Esophagus squamous epithelium (tissue), 5 donors: ENCODE measurements at places on chromosomes 5 and 9.

- no peak for DNase-seq
Measured at GRCh38 chr5:78593465-78593864, 55.1 kb downstream of the LHFPL2 start.

DNA sequence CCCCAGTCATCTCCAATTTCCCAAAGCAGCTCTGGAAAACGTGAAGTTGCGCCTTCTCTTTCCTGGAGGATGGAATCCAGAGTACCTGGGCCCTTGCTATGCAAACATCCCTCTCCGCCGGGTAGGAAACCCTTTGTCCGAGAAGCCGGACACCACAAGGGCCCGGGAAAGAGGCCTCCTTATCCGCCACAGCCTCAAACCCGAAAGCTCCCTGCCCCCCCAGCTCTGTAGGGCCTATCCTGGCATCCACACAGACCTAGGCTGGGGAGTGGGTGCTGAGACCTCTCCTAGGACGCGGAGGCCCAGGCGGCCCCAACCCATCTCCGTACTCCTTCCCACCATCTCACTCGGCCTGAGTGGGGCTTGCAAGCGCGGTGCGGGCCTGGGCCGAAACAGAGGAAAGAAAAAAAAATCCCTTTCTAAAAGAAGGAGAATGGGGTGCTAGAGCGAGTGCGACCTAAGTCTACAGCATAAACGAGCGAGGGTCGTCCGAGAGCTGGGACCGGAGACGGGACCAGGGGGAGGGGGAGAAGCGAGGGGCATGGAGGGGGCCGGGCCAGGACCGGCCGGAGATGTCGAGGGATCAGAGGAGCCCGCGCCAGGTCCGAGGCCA lies 624 bp downstream of the FBXW11 start:
- DNase-seq: no peak

DNA sequence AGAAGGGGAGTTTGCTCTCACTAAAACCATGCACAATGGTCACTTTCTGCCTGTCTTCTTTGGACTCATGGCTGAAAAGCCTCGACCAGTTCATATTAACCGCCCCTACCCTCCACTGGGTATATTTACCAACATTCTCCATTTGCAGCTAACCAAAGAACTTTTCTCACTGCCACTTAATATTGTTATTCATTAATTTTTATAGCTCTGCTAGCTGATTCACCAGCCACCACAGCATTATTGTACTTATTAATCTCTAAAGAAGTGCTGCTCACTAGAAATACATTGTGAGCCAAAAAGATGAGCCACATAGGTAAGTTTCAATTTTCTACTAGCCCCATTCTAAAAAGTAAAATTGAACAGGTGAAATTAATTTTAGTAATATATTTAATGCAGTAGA lies 33.4 kb upstream of the SMIM32 start:
- DNase-seq: no peak

- no peak for DNase-seq
Measured at GRCh38 chr5:171538681-171539080, 119.2 kb downstream of the FGF18 start.

DNA sequence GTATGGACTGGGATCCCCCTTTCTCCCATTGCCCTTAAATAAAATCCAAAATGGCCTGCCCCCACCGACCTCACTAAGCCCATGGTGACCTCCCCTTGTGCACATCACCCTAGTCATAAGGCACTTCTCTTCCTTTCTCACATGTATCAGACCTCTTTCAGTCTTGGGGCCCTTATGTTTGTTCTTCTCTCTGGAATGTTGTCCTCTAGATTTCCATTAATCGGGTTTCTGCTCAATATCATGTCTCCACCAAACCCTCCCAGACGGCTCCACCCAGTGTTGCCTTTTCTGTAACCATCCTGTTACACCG lies 196.3 kb downstream of the ERCC6L2 start:
- DNase-seq: no peak

DNA sequence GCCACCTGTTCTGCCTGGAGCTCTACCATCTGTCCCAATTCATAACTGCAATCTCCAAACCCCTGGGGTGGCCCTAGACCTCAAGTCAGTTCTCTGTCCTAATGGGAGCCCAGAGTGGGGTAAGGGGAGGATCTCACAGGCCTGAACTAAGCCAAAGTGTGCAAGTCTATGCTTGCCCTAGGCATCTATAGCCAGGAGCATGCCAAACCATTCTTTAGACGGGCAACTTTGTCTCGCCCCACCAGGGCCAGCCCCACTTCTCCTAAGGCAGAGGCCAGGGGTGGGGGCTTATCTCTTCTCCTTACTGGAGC lies 3.3 kb downstream of the ACSL6 start:
- no peak for DNase-seq
